Breast epithelium (tissue), 4 donors: ENCODE measurements at places on chromosomes 6 and 20. TPM values are rescaled to one million over a fixed set of nuclear protein-coding genes. Genes with fewer than 3 reads are reported as not detected.
A peak's percentile ranks its signal among the peaks of the same experiment; 100 is the strongest.

DNA sequence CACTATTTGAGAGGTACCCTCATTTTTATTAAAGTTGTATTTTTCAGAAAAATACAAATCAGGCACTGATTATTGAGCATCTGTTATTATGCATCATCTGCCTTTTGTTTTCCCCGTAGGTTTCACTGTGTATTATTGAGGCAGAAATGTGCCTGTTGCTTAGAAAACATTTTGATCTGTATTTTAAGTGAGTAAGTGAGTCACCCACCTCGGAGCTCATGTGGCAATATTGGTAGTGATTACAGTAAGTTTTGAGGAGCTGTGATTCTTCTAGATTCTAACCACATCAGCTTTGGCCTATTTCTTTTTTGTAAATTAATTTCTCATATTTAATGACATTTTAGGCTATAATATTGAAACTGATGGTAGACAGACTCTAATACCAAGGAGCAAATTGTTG lies 59.6 kb upstream of the LAMP5 start:
- no peak for DNase-seq

DNA sequence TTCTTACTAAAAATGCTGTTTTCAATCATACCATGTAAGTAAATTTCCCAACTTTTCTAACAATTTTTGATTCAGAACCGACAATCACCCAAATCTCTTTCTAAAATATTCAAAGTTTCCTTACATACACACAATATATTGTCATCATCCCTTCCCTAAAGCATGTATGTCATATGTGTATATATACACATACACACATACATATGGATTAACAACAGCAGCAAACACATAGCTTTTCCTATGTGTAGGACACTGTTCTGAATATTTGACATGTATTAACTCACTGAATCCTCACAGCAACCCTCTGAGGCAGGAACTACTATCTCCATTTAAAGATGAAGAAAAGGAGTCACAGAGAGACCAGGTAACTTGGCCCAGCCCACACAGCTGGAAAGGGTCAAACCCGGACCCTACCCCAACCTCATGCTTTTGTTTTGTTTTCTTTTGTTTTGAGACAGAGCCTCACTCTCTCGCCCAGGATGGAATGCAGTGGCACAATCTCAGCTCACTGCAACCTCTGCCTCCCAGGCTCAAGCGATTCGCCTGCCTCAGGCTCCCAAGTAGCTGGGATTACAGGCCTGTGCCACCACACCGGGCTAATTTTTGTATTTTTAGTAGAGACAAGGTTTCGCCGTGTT lies 7.2 kb downstream of the FYN start:
- no peak for DNase-seq

GRCh38 chr6:145139140-145139850 lies 596.0 kb downstream of the EPM2A start:
- no peak for DNase-seq

- DNase-seq = no peak
Measured at GRCh38 chr6:140001821-140002341, 627.4 kb upstream of the CITED2 start.

DNA sequence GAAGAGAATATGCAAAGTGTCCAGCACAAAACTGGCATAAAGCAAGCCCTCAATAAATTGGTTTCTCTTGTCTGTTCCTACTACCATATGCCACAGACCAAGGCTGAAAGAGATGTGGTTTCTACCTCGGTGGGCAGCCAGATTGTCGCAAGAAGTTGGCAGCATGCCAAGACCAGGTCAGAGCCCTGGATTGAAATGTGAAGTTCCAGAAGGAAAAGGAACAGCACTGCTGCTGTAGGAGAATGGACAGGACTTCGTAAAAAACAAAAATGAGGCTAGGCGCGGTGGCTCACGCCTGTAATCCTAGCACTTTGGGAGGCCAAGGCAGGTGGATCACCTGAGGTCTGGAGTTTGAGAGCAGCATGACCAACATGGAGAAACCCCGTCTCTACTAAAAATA lies 22.1 kb downstream of the MRPL14 start:
- no peak for DNase-seq

DNA sequence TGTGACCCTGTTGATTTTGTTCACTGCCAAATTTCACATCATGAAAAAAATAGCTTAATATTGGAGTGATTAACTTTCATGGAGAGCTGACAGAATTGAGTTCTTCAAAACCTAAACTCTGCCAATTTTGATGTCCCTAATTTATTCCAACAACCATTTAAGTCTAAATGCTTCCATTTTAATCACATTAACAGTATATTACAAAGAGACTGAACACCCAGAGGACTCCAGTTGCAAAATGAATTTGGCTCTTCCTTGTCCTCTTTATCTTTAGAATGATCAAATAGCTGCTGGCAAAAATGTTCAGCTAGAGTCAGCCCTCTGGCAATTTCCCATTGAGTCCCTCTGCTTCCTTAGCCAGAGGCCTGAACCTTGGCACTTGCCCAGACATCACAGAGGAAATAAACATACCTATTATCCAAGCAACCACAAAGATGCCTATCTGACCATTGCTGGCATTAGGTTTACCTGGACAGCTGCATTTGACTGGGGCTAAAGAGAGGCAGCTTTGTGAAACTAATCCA lies 299.0 kb upstream of the STXBP5 start:
- DNase-seq = peak; percentile 79

- DNase-seq = no peak
Measured at GRCh38 chr6:4608361-4609115, 167.7 kb upstream of the CDYL start.

GRCh38 chr6:162181741-162182401 lies 545.7 kb downstream of the PRKN start:
- no peak for DNase-seq

- no peak for DNase-seq
Measured at GRCh38 chr20:41276317-41276751, 41.2 kb downstream of the ZHX3 start.

DNA sequence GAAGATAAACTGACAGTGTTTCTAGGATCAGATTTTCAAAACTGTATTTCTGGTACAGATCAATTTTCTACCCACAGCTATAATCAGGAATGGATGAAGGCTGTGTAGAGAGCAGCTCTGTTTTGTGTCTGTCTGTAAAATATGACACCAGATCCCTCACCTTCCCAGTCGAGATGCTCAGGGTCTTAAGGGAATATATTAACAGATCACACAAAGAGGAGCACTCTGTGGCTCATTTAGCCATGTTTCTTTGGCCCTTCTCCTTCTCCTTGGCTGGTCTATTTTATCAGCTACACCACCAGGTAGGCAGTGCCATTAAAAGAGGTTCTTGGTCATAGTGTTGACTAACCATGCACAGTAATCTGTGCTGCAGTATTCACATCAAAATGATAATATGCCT lies 82.6 kb downstream of the PREP start:
- no peak for DNase-seq

DNA sequence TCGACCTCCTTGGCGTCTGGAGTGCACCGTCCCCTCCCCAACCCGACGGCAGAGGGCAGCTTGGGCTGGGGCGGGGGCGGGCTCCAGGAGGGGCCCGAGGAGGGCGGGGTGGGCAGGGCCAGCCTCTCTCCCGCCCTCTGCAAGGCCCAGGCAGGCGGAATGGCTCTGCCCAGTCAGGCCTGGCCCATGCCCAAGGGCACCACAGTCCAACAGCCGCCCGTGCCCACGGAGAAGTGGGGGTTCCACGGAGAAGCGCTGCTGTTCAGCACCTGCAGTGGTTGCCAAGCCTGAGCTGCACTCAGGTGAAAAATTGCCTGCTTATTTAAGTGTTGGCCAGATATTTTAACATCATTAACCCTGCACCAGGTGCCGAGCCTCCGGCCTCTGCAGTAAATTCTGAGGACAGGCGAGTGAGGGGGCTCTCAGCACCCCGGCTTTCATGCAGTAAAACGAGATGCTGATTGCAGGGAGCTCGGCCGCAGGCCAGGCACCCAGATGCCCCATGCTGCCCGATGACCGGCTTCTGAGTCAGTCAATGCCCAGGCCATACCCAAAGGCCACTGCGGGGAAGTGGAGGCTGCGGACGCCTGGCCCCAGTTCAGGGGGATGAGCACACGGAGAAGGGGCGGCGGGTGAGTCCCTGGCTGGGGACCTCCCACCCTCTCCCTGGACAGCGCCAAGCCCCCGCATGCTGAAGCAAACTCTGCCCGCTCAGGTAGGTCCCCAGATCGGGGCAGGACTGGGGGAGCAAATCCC lies at the start of gene SRMS:
TSS of gene SRMS (minus strand) at position 25 of the 756 bp plus-strand sequence. CDS start 286 bp downstream, outside the sequence.
- DNase-seq = no peak

DNA sequence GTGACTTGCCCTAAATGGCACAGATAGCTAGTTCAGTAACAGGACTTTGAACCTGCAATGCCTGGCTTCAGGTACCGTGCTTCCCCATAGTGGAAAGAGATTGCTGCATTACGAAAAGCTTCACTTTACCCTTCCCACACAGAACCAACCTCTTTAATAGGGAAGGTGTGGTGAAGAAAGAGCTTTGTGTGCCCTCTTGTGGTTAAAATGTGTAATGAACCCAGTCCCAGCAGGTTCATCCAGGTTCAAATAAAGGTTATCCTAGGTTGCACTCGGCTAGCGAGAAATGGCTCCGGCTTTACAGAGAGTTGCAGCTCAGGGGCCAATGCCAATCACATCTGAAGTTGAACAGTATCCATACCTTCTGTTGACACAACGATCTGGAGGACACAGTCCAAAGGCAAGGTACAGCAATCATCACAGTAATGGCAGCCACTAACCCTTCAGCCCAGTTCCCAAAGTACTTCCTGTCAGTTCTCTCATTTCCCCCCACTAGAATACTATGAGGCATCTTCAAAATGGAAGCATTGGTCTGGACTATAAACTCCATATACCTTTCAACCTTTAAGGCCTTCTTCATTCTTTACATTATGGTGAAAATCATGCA lies 3.0 kb downstream of the DEFB115 start:
- no peak for DNase-seq

DNA sequence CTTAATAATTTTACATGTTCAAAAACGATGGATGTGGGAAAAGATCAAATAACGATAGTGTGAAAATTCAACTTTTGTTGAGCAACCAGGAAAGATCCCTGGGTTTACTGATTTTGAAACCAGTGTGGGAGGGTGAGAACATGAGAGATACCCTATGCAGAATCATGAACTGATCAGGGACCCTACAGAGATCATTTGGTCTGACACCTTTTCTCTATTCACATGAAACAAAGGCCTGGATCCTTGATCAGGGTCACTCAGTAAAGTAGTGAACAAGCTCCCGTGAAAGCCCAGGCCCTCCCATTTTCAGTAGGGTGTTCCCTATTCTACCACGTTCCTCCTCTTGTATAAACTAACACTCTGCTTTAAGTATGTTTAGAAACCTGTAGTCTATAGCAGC lies 60.5 kb upstream of the DUSP22 start:
- no peak for DNase-seq

DNA sequence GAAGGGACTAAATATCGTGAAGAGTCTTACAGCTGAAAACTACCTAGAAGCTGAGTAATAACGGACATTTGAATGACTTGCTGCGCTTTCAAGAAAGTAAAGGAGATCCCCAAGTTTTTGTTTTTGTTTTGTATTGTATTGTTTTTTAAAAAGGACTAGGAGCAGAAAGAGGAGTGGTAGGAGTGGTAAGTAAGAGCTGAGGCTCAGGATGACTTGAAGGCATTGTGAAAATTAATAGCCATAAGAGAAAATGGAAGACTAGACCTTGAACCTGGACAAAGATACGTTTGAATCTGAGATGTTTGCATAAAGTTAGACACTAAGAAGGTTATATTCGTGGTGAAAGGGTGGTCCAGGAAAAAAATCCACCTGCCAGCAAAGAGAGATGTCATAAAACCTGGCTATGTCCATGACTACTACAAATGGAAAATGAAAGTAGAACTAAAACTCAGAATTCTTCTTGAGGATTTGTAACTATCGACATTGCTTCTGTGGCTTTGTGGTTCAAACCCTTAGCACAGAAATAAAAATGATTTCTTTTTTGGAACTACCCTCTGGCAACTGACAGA lies 824.8 kb upstream of the FLRT3 start:
- no peak for DNase-seq

DNA sequence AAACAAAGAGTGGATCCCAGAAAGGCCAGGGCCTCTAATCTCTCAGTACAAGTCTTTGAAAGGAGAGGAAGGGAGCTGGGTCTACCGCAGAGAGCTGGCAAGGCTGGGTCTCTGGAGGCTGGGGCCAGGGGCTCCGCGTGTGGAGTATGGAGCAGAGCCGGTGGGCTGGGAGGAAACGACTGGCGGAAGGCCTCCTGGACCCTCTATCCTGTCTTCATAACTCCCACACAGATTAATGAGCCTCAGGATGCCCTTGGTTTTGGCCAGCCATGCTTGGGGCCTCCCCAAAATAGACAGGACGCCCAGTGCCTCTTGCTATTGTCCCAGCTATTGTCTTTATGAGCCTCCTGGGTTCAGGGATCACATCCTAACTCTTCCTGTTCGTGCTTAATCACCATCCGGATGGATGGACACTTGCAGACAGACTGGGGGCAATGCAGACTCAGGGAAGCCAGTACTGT lies 306.4 kb downstream of the DHX35 start:
- DNase-seq = no peak

GRCh38 chr6:76220805-76221204 lies 148.3 kb upstream of the IMPG1 start:
- no peak for DNase-seq

DNA sequence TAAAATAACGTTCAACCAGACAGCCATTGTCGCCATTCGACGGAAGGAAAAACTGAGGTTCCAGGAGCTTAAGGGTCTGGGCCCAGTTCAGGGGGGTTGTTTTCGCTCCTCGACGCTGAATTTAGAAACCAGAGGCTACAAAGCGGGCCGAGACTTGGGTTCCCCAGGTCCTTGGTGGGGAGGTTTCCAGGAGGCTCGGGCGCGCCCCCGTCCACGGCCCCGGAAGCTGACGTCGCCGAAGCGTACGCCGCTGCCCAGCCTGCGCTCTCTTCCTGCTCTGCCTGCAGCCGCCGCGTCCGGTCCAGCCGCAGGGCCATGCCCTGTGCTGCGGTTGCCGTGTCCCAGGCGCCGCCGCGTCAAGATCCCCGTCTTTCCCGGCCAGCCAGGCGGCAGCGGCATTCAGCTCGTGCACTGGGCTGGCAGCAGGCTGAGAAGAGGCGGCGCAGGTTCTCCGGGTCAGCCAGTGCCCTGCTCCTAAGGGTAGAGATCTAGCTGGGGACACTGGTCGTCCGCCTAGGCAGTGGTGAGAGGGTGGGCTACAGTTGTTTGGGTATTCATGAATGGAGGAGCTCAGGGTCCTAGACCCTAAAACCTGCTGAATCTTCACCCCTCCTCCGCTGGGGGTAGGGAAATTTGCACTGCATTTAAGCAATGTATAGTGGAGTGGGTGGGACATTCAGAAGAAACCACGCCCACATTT lies 901 bp upstream of the TRIM26 start:
- DNase-seq = peak; percentile 87

- no peak for DNase-seq
Measured at GRCh38 chr20:42435230-42435629, 754.5 kb downstream of the PTPRT start.

- DNase-seq = no peak
Measured at GRCh38 chr20:44407402-44408184, 52.1 kb downstream of the HNF4A start.

Gene CGAS
- 3.7 TPM for total RNA-seq

Gene SLC4A11
- 4.9 TPM for total RNA-seq

Gene HLA-DQA1
- 19.2 TPM for total RNA-seq

Gene HCRTR2
- total RNA-seq = not detected

Gene RALY
- total RNA-seq = 96.4 TPM

Gene PSMB8
- total RNA-seq = 36.0 TPM

Gene NDUFAF5
- 15.7 TPM for total RNA-seq

Gene KCNK16
- total RNA-seq = not detected

Gene COL21A1
- 1.5 TPM for total RNA-seq

Gene CPXM1
- 45.4 TPM for total RNA-seq

Gene CASP8AP2
- 16.0 TPM for total RNA-seq

Gene ENPP4
- total RNA-seq = 13.8 TPM

Gene DOK5
- 4.0 TPM for total RNA-seq

Gene TOX2
- total RNA-seq = 7.4 TPM
